ENCODE measurements at places on chromosomes 6 and 20. TPM values are rescaled to one million over a fixed set of nuclear protein-coding genes. Genes with fewer than 3 reads are reported as not detected.

GRCh38 chr20:47484303-47484702 lies 17.4 kb upstream of the NCOA3 start:
- no peak overlapping the region for H3K27ac ChIP-seq
- H3K4me3 ChIP-seq = no peak overlapping the region
- no peak for DNase-seq

ERVFRD-1 gene
- total RNA-seq = not detected

- H3K4me1 ChIP-seq = peaks cover 89% of the 10 kb centered on the region
- peak overlapping the region; percentile 91 for H3K27ac ChIP-seq
- H3K36me3 ChIP-seq = no peaks in the 10 kb centered on the region
- no peak overlapping the region for H3K4me3 ChIP-seq
These were observed 38.1 kb downstream of the B4GALT5 start for GRCh38 chr20:49675368-49676151.

HLA-E gene
- total RNA-seq = 87.0 TPM

- H3K27ac ChIP-seq = no peak overlapping the region
- no peak for DNase-seq
These were observed 72.0 kb upstream of the SCGN start for GRCh38 chr6:25579902-25580495.

GRCh38 chr6:161152907-161153662 lies 120.8 kb downstream of the AGPAT4 start:
- DNase-seq = no peak
- no peaks in the 10 kb centered on the region for H3K27me3 ChIP-seq
- H3K36me3 ChIP-seq = no peaks in the 10 kb centered on the region
